HT-29 (cell line): ENCODE measurements at places on chromosomes 2 and 18. TPM values are rescaled to one million over a fixed set of nuclear protein-coding genes. Genes with fewer than 3 reads are reported as not detected.
A peak's percentile ranks its signal among the peaks of the same experiment; 100 is the strongest.

GRCh38 chr2:85413592-85414420, 3.6 kb upstream of the CAPG start:
- peak; percentile 58 for DNase-seq

The NEURL3 gene
- 3.8 and 4.3 TPM in 2 replicates for total RNA-seq

GRCh38 chr18:24734058-24734457, 273.6 kb downstream of the HRH4 start:
- peak; percentile 12 for DNase-seq

GRCh38 chr2:203238292-203238703, 520 bp upstream of the CYP20A1 start:
- DNase-seq = no peak

The ZNF638 gene
- total RNA-seq = 62.5 and 67.9 TPM in 2 replicates

DNA sequence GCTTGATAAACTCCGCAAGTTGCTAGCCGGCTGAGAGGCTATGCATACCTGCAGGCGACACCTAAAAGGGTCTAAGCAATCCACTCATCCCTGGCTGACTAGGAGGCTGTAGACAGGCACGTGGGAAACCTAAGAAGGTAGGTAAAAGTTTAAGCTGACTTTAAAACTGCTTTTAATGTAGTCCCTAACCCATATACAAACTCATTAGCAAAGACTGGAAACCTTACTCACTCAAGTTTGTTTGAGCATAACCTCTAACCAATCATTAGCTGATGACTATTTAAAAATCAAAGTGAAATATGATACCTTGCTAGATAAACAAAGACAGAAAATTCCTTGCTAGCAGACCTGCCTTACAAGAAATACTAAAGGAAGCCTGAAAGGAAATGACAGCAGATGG, 106.4 kb downstream of the EXOC6B start:
- peak; percentile 19 for DNase-seq

The CNRIP1 gene
- total RNA-seq = not detected in 2 replicates

- DNase-seq = peak; percentile 63
These were observed 265.7 kb upstream of the NT5C1B start for GRCh38 chr2:18855027-18855426.

DNA sequence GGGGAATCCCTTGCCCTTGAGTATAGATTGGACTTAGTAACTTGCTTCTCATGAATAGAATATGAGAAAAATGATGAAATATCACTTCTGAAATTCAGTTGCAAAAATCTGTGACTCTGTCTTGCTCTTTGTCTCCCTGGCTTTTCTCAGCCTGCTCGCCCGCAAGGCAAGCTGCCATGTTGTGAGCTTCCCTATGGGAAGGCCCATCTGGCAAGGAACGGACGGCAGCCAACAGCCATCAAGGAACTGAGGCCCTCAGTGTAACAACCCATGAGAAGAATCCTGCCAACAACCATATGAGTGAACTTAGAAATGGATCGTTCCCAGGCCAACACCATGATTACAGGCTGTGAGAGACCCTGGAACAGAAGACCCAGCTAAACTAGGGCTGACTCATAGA, 58.4 kb upstream of the PGAP1 start:
- DNase-seq = no peak

DNA sequence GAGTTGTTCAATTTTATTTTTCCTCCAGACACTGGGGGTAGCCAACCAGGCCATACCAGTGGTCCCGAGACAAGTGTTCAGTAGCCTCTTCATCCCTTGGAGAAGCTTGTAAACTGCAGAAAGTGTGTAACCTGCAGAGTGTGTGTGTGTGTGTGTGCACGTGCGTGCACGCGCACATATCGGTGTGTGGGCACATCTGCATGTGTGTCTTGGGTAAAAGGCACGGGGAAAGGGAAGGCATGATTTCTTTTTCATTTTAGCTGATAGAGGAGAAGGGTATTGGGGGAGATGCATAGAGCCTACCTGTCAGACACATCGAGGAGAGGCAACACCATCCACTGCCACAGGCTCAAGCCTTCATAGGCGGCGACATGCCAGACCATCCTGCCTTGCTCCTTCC, 181.4 kb downstream of the CLIP4 start:
- no peak for DNase-seq

DNA sequence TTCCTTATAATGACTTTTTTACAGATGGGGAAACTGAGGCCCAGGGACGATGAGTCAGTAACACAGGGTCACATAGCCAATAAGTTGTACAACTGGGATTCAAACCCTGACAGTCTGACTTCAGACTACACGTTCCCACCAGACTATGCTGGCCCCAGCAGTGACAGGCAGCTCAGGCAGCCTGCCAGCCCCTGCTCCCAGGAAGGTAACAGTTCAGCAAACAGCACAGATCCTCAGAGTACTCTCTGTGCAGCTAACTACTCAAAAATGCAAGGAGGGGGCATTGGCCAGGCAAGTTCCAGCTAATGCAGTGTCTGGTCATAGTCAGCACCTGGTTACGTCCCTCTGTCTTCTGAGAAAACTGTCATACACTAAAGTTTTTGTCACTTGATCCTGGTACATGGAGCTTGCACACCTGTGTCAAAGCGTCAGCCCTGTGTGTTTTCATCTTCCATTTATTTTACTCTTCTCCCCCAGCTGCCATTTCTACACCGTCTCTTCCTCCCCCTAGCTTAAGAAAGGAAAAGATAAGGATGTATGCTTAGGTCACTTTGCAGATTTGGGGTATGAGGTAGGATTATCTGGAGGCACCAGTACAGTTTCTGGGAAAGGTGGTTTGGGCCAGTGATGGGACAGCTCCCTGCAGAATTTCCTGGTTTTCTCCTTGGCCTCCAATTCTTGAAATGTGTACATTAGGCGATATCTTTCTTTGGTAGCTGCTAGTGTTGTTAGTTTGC, 4.5 kb downstream of the SMARCAL1 start:
- DNase-seq = no peak

The SH3RF3 gene
- 0.05 and 0.16 TPM in 2 replicates for total RNA-seq

DNA sequence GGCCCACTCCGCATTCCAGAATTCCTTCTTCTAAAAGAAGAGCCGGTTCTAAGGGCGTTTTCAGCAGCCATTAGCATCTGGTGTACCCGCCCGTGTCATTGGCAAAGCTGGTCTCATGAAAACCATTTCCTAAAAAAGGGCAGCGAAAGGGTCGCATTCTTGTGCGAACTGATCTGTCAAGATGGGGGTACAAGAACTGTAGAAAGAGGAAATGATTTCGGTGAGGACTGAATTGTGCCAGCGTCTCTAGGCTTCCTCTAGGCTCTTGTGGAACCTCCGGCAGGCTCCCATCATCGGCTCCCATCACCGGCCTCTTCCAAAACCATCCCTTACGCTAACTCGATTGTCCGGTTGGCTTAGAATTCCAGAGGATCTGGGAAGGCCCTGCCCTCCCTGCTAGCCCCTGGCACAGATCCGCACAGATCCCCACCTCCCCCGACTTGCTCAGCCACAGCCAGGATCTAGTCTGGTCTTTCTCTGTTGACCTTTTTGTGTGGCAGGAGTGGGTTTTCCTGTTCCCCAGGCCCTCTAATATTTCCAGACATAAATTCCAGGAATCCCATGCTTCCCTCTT, 1.3 kb downstream of the RAB31 start:
- DNase-seq = no peak

GRCh38 chr2:129797489-129798300, 181.8 kb upstream of the RAB6C start:
- no peak for DNase-seq

DNA sequence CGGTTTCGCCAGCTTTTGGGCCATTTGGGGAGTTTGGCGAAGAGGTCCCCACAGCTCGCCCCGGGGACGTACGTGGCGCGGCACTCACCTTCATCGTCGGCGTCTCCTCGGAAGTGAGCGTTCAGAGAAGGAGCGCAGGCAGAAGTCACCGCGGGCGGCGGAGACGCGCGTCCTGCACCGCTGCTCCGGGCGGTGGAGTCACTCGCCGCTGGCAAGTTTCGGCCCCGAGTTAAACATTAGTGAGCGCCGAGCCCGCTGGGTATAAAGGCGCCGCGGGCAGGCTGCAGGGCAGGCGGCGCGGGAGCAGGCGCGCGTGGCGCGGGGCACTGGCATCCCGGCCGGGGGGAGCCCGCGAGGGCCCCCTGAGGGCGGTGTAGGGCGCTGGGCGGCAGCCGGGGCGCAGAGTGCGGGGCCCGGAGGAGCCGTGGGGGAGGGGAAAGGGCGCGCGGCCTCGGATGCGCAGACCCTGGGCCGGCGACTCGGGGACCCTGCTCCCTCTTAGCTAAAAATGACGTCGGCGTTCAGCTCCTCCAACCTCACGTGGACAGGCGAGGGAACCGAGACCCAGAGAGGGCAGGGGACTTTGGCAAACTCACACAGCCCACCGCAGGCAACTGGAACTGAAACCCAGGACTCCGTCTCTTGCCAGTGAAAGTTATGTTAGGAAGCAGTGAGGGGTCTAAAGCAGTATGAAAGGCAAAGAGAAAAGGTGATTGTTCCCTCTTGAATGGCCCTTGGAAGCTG, at the start of gene DPP4:
DPP4 (minus strand) TSS at position 328 of the 744 bp plus-strand sequence; CDS start at position 94, 234 bp downstream.
- peak; percentile 71 for DNase-seq

DNA sequence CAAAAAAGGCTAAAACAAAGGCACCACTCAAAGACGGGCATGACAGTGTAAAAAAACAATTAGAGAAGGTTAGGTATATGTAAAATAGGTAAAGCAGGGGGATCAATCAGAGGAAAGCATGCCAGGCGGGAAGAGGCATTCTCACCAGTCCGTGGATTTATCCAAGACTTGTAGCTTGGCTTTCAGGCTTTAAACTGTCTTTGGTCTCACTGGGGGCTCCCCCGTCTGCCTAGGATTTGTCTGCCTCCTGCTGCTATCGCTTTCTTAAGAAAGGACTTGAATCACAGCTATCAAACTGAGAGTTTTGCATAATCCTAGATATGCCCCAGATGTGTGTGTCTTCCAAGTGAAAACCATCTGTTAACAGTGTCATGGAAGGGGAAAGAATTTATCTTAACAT, 11.1 kb upstream of the GORASP2 start:
- no peak for DNase-seq

- DNase-seq = peak; percentile 18
These were observed 56.5 kb downstream of the SLC8A1 start for GRCh38 chr2:40395169-40396073.

DNA sequence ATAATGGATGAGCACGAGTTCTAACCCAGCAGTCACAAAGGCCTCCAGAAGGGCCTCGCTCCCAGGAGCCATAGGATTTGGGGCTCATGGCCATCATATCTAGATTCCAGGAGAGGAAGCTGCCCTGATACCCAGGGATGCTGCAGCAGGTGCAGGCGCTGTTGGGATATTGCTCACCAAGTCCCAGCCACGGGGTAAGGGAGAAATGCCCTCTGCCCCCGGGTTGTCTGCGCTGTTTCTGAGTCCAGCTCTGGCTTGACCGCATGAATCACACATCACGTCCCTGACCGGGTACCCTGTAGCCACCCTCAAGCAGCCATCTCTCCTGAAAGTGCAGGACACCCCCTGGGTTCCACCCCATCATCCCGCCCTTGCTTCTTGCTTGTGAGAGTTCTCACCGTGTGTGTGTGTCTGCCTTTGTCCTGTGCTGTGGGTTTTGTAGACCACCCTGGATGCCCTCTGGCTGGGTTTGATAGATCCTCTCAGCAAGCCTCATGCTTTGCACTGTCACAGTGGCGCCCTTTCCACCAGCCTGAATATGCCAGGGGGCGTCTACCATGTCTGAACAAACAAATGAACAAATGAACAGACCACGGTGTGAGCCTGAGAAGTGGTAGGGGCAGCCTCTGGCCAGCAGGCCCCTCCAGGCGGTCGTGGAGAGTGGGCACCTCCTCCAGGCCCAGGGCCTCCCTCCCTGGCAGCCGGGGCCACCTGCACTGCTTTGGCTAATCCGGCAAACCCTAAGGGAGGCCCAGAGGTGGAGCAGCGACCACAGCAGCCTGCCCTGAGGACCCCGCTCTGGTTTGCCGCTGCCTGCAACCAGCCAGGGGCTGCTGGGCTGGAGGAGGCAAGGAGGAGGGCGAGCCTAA, 32.1 kb downstream of the ADRA2B start:
- DNase-seq = no peak

DNA sequence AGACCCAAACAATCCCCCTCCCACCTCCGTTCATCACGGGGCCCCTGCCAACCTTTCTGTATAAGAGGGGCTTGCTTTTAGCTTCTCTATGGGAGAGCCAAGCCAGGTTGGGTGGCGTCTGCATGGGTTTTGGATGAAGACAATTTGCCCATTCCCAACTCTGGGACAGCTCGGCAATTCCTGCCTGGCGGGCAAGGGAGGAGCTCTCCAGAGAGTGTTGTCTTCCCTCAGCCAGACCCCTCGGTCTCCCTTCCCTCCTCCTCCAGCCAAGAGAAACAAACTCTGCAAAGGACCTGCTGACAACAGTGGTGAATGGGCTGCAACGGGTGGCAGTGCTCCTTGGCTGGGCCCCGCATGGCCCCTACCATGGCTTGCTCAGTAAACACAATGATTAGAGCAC, 267.2 kb upstream of the HDAC4 start:
- no peak for DNase-seq

- DNase-seq = no peak
These were observed 803.6 kb upstream of the GYPC start for GRCh38 chr2:125852364-125852763.

- DNase-seq = no peak
These were observed 87.2 kb downstream of the ASXL3 start for GRCh38 chr18:33665187-33665586.

The SPC25 gene
- total RNA-seq = 7.0 and 7.9 TPM in 2 replicates

- DNase-seq = no peak
These were observed 119.8 kb downstream of the PLB1 start for GRCh38 chr2:28615706-28616105.

The METTL4 gene
- total RNA-seq = 4.4 and 5.1 TPM in 2 replicates

DNA sequence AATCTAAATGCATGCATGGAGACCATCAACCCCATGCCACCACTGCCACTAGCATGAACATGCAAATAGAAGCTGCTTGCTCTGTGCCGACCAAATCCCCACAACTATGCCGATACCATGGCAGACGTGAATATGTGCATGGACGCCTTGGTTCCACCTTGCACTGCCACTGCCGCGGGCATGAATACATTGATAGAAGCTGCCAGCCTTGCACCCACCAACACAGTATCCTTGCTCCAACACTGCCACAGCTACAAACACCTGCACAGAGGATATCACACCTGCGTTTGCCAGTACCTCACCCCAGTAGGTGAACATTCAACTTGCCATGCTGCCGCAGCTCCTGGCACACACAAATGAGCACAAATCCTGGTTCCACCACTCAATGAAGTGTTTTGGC, 527.4 kb upstream of the REG3G start:
- DNase-seq = no peak

The CD28 gene
- total RNA-seq = not detected in 2 replicates

The TIGD1 gene
- 6.0 and 7.0 TPM in 2 replicates for total RNA-seq
